Fibroblast of skin of left biceps (primary cell): ENCODE measurements at places on chromosomes 12 and 14.

DNA sequence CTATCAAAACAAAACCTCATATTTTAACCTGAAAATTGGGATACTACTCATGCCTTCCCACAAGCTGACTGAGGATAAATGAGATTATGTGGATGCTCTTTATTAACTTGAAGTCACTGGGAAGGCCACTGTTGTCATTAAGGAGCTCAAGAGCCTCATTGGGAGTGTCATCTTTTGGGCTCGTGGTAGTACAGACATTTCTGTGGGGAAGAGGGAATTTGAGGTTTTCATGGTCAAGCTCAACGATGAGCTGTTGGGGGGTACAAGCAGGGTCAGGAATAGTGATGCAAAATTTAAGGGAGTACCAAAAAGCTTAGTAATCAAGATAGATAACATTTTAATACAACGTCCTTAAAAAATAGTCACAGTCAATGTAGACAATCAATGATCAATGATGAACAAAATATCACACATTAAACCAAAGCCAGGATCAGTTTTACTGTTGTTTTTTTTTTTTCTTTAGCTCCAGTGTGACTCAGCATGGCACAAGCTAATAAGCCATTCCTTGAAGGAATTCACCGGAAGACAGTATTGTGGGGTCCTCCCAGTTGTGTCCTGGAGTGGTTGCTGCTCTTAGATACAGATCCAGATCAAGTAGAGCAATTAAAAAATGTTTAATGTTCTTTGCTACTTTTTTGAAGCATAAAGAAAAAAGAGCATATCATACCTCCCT is 130.9 kb downstream of the C12orf75 start:
- DNase-seq: no peak

DNA sequence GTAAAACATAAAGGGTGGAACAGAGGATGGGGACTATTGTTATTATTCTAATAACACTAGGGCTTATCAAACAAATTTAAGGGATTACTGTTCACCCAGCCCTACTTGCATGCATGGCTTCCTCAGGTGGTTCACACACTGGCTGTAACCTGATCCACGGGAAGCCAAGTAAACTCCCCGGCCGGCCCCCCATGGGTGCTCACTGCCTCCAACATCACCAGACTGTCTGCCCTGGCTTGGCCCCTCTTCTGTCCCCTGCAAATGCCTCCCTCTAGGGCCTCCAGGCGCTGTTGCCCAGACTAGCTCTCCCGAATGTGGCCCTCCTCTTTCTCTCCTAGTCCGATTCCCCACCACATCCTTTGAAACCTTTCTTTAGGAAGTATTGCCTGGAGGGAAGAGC is 18.6 kb downstream of the FAIM2 start:
- no peak for DNase-seq

- no peak for DNase-seq
Observed at GRCh38 chr14:64718762-64719161, 14.5 kb downstream of the PLEKHG3 start.

- no peak for DNase-seq
Observed at GRCh38 chr12:3083921-3084347, 6.8 kb downstream of the TSPAN9 start.

DNA sequence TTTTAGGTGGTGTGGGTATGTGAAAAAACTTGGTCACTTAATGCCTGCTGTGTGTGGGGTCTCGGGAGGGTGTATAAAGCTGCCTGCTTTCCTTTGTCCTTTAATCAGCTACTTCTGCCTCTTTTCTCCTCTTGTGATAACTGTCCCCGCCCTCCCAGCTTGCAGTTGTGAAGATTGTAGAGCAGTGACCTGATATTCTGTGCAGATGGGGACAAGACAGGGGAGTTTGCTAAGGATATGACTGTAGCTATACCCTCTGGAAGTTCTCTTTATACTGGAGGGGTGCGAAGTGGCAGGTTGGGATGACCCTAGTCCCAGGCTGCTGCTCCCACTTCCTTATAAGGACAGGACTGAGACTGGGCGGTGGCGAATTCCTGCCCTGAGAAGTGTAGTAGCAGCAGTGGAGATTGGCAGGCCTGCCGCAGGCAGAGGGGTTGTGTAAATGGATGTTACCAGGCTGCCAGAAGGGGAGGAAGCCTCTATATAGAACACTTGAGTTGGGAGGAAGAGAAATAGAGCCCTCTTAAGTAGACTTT is 835 bp downstream of the MYL6 start:
- DNase-seq: peak; percentile 46

GRCh38 chr12:58818546-58818945 is 101.8 kb downstream of the LRIG3 start:
- no peak for DNase-seq

- no peak for DNase-seq
Observed at GRCh38 chr12:42987216-42987650, 397.7 kb upstream of the PRICKLE1 start.

DNA sequence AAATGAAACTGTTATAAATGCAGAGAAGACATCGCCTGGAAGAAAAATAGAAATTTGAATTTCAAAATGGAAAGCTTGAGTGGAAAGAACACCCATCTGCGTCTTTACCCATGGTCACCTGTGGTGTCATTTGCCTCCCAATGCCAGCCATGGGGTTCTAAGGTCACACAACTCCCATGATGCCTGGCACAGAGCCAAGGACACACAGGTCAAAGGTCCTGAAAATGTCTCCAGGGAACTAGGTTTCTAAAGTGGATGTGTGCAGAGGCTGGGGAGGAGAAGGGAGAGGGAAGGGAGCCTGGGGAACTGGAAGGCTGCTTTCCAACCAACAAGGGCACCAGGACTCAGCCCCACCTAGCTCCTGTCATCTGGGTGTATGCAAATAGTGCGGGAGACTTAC is 724.0 kb upstream of the TMEM132C start:
- DNase-seq: no peak

- no peak for DNase-seq
Observed at GRCh38 chr12:128056136-128056801, 210.7 kb upstream of the TMEM132C start.

- DNase-seq: no peak
Observed at GRCh38 chr12:9973949-9974348, 2.7 kb downstream of the CLEC12A start.

GRCh38 chr14:61344437-61345150 is 23.2 kb downstream of the PRKCH start:
- no peak for DNase-seq

- DNase-seq: no peak
Observed at GRCh38 chr12:14256121-14256520, 109.4 kb upstream of the ATF7IP start.

DNA sequence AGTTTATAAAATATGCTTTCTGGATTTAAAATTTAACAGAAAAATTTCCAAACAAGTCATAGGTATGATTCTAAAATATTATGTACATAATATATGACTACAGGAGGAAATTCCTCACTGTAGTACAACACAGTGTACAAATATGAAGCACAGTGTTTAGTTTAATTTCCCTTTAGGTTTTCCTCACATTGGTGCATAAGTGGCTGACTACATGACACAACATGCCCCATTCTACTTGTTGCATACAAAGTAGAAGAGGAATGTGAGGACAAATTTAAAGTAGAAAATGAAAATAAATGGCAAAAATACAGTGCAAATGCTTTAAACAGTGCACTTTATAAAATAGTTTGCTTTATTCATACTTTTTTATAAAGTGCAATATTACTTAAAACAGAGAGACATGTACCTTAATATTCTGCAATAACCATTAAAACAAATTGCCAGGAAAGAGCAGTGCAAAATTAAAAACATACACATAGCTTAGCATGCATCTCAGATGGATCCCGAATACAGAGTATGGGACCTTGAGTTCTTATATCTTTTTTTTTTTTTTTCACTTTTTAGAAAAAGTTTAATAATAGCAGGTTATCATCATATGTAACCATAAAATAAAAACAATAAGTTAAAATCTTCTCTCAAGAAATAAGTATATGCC is 54.8 kb upstream of the TTC7B start:
- no peak for DNase-seq

DNA sequence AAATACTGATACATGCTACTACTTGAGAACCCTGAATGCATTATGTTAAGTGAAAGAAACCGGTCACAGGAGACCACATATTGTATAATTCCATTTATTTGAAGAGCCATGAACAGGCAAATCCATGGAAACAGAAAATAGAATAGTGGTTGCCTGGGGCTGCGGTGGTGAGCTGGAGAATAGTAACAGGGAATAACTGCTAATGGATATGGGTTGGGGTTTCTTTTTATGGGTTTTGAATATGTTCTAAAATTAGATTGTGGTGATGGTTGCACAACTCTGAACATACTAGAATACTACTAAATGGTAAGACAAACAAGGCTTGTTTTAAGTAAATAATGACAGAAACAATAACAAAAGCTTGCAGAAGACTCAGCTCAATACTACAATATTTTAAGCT is 293.0 kb downstream of the BTG1 start:
- no peak for DNase-seq

DNA sequence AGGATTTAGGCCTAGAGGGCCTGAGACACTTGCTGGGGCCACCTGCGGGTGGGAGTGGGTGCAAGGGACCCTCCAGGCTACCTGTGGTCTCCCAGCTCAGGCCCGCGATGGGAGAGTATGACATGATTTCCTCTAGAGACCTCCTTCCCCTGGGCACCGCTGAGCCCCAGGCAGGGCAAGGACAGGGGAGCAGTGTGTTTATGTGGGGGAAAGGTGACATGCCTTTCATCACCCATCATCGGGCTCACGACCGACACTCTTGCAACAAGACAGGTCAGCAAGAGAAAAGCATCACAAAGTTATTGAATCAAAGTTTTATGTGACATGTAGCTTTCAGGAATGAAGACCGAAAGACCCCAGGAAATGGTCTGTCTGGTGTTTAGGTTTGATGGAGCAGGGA is 19.9 kb downstream of the SH2B3 start:
- DNase-seq: no peak

DNA sequence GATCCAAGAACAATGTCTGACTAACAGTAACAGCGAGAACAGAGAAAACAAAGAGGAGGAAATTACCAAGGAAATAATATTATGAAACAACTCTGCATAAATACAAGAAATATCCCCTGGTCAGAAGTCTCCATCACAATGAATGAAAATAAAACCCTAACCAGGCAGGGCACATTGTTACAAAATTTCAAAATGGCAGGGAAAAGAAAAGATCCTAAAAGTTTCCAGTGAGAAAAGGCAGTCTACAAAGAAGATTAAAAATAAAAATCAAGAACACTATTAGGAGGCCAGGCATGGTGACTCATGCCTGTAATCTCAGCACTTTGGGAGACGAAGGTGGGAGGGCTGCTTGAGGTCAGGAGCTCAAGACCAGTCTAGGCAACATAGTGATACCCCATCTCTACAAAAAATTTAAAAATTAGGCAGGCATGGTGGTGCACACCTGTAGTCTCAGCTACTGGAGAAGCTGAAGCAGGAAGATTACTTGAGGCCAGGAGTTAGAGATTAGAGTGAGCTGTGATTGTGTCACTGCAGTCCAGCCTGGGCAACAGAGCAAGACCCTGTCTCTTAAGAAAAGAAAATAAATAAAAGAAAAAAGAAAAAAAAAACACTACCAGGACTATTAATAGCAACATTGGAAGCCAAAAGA is 47.8 kb downstream of the FERMT2 start:
- DNase-seq: no peak

GRCh38 chr14:99552572-99553216 is 51.3 kb downstream of the CCDC85C start:
- no peak for DNase-seq

DNA sequence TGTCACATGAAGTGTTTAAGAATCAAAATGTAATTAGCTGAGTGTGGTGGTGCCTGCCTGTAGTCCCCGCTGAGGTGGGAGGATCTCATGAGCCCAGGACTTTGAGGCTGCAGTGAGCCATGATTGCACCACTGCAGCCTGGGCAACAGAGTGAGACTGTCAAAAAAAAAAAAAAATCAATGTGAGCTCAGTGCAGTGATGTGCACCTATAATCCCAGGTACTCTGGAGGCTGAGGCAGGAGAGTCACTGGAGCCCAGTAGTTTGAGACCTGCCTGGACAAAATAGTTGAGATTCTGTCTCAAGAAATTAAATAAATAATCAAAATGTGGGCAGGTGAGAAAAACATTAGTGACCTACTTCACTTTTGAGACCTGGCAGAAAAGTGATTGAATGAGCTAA is 140.0 kb downstream of the MON2 start:
- no peak for DNase-seq

- no peak for DNase-seq
Observed at GRCh38 chr14:105075379-105076295, 10.4 kb upstream of the GPR132 start.

DNA sequence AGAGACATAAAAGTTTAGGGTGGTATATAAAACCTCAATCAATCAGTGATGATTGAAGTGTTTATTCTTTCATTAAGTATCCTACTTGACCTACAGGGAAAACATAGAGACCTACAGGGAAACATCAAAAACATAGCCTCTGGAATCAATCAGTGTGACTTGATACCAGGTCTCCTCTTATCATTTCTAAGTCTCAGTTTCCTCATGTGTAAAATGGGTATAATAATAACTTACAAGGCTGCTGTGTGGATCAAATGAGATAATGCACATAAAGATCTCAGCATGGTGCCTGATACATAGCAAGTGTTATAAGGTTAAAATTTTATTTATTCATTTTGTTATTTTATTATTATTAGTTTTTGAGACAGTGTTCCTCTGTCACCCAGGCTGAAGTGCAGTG is 22.2 kb upstream of the GNPTAB start:
- no peak for DNase-seq

- DNase-seq: no peak
Observed at GRCh38 chr14:55936691-55937090, 181.5 kb upstream of the PELI2 start.

DNA sequence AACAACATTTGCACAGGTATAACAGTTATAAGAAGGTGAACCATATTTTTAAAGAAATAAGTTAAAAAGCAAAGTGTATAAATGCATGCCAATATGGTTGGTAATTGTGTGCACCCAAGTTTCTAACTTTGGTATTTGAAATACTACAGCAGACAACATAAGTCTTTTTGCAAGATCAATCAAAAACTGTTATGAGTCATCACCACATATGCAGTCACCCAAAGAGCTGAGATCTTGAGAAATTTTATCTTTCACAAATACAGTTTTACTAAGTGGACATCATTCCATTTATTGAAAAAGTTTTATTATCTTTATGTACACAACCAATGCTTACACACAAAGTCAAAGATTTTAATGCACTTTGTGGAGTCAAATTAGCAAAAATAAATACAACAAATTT is 7.0 kb upstream of the ACSS3 start:
- DNase-seq: no peak

- DNase-seq: no peak
Observed at GRCh38 chr12:19852100-19852855, 413.0 kb downstream of the AEBP2 start.

DNA sequence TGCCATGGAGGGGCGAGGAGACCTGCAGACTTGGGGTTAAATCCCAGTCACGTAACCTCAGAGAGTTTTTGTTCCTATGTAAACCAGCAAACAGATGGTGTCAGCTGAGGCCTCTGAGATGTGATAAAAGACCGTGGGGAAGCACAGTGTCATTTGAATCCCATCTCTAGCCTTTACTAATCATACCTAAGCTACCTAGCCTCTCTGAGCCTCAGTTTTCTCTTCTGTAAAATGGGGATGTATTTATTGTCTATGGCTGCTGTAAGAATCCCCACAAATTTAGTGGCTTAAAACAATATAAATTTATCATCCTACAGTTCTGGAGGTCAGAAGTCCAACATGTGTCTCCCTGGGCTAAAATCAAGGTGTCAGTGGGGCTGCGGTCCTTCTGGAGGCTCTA is 33.9 kb downstream of the FOXN4 start:
- no peak for DNase-seq

GRCh38 chr12:108989376-108989775 is 31.5 kb downstream of the SVOP start:
- DNase-seq: no peak
